Inflammatory macrophage treated with lipopolysaccharide for 1 hour (primary cell): ENCODE measurements at places on chromosomes 6 and 20.

- no peak for DNase-seq
Measured at GRCh38 chr6:161249327-161249726, 24.5 kb downstream of the AGPAT4 start.

DNA sequence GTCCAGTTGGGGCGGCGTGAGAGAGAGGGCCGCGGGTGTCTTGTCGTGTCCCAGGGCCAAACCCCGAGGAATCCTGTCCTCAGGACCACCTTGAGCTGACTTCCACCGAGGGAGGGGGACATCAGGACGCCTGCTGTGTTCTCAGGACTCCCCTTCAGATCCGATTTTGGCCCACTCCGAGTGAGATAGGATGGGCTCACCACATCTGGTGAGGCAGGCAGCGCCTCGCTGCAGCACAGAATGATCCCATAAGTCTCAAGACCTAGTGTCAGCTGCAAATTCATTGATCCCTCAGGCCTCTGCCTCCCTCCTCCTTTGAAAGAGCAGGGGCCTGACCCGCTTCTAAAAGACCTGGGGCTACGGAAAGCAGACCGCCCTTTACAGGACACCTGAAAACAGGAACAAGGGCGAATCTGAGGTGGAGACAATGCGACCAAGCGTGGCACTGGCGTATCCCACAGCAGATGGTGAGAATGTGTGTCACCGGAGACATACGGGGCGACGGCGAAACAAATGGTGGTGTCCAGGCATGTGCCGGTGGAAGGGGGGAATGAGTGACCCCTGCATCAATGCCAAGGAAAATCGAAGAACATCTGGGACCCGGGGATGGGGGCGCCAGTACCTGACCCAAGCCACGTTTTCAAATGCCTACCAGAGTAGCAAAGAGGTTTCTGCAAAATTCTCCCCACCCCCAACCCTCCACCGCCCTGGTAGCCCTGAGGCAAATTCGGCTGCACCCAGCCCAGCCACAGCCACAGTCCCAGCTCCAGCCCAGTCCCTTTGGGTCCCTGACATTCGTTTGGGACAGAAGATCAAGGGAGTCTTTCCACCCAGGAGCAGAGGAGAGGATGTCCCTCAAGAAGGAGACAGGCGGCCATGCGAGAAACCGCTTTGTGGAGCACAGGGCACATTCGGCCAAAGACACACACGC lies 162.1 kb upstream of the ZNF337 start:
- DNase-seq, result no peak

DNA sequence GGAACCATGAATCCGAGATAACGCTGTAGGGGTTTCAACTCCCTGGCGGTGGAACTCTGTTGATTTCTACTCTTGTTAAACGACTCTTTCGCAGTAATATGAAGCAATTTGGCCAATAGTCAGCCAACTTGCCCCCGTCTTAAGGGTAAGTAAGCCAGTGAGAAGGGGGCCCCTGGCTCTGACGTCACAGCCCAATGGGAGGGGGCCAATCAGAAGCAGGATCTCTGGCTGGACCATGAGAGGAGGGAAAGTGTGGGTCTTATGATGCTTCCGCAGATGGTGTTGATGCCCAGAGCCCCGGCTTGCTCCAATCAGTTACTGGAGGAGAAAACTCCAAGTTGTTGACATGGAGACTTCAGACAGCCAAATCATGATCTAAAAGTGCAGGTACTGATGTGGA lies 242.4 kb downstream of the BMP7 start:
- DNase-seq, result no peak

DNA sequence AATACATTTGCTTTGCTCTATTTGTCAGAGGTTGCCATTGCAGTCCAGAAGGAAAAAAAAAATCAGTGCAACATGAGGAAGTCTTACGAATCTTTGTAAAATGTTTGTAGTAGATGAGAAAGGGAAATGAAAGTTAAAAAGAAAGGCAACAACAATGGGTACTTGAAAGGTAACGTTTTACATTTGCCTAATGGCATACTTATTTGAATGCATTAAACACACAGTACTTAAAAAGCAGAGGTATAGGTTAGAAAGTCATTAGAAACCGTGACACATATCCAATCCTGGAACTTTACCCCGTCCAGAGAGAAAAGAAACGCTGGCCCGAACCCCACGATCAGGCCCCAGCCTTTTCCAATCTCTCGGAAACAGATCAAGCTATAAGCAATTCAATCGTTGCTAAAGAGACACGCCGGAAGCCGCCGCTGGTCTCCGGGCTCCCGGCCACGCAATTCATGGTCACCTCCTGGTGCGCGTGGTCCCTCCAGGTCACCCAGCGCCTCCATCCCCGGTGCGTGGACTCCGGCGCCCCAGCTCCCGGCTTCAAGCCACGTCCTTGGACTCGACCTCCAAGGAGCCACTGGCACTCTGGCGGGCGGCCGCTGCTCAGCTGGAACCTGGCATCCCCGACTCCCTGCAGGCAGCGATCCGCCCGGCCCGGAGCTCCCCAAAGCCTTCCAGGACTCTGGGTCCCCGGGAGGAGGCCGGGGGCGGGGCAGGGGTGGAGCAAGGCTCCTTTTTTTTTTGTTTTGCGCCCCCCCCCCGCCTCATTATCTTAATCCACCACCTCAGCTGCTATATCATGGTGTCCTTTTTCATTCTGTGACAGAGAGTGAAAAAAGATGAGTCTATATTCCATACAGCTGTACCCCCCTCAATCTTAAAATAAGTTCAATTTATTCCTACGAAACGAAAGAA lies at the start of gene SLC18B1:
SLC18B1 (minus strand) TSS at position 687 of the 918 bp plus-strand sequence; CDS start at position 506, 181 bp downstream.
- DNase-seq, result peak; percentile 42

DNA sequence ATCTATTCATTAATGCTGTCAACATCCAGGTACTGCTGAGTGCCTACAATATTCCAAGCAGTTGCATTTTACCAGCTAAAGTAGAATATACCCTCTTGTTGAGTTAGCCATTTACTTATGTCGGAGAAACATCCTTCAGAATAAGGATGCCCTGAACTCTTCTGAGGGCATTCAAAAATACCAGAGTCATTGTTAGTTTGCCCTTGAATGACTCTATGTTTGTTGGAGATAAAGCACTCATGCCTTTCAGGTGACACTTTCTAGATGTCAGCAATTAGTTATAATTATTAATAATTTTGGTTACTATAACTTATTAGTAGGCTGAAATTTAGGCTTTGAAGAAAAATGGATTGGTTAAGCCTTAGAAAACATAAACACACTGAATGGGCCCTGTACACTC lies 286.2 kb upstream of the STXBP5 start:
- no peak for DNase-seq
